ENCODE measurements at places on chromosomes 1 and 21.

GRCh38 chr21:43819511-43820405 is 30.4 kb downstream of the RRP1 start:
- DNase-seq = no peak

GRCh38 chr1:116356673-116357072 is 16.4 kb upstream of the ATP1A1 start:
- no peak for DNase-seq

- DNase-seq = no peak
Observed at GRCh38 chr21:39818557-39818956, 48.7 kb upstream of the PCP4 start.

- no peak for DNase-seq
Observed at GRCh38 chr1:241130881-241131280, 226.1 kb downstream of the RGS7 start.

GRCh38 chr1:178986204-178986603 is 39.5 kb upstream of the FAM20B start:
- no peak for DNase-seq

- no peak for DNase-seq
Observed at GRCh38 chr1:9062846-9063245, 6.6 kb downstream of the SLC2A5 start.

DNA sequence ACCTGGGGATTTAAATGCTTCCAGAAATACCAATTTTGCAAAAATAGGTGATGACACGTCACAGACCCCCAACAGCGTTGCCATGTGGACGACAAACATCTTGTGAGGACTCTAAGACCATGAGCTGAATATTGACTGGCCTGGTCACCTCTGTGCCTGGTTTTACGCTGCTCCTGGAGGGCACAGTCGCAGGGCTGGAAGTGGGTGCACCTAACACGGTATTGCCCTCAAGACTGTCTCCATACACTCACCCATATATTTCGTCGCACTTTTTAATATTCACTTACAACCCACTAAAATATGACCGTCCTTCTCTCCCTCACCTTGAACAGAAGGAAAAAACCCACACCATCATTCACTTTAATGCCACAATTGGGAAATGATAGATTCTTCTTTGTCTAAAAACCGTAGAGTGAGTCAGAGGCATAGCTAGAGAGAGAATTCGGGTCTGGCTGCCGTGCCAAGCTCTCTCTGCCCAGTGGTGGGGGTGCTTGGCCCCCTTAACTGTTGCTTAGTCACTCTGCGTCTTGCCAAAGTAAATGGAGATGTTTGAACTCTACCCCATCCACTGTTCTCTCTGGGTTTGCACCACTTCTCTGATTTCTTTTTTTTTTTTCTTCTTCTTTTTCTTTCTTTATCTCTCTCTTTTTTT is 40.8 kb upstream of the UTS2 start:
- no peak for DNase-seq

GRCh38 chr1:66542811-66543767 is 9.1 kb downstream of the SGIP1 start:
- DNase-seq = no peak
